Epithelial cell of prostate (primary cell): ENCODE measurements at places on chromosomes 4 and X.
A peak's percentile ranks its signal among the peaks of the same experiment; 100 is the strongest.

DNA sequence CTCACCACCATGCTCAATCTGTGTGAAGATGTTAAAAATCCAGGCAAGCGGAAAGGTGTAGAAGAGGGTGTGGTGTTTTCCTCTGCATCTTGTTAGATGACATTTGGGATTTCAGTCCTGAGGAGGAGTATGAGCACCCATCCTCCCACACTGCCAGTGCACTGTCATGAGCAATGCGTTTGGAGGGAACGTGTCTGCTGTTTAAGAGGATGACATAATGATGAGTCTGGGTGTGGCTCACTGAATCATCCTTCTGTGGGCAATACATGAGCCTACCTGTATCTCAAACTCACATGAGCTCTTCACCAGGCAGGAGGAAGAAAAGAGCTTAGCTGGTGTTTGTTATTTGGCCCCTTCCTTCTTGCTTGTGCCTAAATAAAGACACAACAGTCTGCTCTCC is 67.9 kb upstream of the ARX start:
- peak; percentile 46 for DNase-seq

DNA sequence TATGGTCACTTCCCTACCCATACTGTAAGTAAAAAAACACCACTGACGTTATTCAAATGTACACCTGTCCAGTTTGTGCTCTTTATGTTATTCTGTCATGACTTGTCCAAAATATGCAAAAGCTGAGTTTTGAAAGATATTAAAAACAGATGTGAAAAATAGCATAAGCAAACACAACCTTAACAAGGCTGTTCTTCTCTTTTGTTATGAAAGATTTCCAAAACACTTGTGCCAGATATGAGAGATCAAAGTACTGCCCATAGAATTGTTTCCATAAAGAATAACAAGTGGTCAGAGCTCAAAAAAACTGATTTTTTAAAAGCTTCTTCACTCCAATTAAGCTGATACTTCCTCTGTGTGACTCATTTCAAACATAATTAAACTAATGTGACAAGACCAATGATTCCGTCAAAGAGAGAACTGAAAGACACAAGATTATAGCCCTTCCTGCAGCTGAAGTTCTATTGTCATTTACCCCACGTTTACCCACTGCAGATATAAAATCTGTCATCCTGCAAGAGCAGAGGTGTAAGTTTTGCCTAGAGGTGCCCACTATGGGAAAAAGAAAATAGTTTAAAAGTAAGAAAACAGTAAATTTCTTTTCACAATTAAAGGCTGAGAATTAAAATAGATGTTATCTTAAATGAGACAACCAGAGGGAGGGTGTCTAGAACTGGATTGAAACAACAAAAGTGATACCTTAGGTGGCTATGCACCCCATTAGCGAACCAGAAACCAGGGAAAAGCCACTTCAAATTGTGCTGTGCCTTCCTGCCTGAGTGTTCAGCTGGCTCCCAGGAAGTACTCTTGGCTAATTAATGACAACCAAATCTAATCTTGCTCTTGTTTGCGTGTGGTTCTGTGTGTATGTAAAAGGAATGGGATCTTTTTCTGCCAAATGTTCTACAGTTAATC is 30.1 kb downstream of the RASSF6 start:
- DNase-seq: no peak

DNA sequence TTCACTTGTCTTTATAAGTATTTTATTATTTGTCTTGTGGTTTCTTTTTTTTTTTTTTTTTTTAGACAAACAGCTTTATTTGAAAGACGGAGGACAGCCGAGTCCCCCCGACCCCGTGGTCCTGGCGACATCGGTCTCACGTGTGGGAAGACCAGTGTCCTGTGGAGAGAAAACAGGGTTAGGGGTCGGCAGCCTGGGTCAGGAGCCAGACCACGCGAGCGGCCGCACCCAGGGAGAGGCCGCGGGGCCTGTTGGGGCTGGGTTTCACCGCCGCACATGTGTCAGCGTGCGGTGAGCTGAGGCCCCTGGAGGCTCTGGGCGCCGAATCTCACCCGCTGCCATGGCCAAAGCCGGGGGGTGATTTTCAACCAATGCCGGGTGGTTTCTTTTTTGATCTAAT is 17.8 kb upstream of the RAB33B start:
- DNase-seq: no peak

- DNase-seq: no peak
Measured at GRCh38 chr4:147735413-147736301, 3.8 kb downstream of the ARHGAP10 start.

DNA sequence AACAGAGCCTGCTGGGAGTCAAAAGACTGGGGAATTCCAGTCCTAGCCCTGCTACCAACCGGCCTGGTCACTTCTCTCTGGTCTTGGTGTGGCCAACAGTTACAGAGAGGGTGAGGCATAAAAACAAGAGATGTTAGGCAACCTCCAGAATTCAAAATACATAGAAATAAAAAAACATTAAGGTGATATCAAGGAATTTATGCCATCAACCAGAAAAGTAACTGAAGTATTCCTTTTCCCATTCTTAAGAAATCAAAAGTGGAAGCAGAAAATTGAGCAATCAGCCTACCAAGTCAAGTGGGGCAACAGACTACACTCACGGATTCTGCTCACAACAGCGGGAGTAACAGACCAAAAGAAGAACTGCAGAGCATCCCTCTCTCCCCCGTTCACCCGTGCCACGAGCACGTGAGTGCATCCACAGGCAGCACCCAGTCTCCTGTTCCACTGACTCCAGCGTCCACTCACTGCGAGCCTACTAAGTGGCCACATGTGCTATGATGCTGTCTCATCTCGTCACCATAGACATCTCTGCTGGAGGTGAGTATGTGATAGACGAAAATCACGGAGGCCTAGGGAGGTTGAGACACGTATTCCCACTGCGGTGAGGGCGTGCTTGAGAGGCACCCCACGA is 29.3 kb downstream of the AFAP1 start:
- DNase-seq: no peak

GRCh38 chrX:136666088-136666487 is 18.1 kb downstream of the CD40LG start:
- no peak for DNase-seq

DNA sequence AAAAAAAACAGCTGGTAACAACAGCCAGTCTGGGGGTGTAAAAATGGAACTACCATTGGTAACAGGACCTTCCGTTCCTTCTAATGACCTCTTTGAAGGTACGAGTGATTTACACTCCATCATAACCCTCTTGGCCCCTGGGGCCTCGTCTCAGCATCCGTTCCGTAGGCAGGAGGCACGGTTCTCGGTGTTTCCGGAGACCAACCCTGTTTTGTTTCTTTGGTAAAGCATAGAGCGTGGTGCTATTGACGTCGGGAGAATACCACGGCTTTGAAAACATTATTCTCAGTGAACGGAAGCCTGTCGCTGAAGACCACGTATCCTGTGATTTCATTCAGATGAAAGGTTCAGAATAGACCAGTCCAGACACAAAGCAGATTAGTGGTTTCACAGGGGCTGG is 198.9 kb downstream of the ASMT start:
- DNase-seq: no peak

DNA sequence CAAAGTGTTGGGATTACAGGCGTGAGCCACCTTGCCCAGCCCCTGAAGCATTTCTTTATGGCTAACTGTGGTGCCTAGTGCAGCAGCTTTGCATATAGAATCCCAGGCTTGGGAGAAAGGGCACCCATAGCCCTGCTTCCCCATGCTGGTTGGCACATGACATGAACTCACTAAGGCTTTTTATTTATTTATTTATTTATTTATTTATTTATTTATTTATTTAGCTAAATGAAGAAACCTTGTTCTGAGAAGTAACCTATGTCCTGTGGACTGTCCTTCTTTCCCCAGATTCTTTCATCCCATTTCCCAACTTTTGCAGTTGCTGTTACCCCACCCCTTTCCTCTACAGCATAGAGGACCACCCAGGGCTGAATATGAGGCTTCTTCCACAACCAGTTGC is 1.9 kb upstream of the GJB1 start:
- DNase-seq: no peak

GRCh38 chrX:109392895-109393294 is 89.0 kb downstream of the GUCY2F start:
- DNase-seq: no peak

DNA sequence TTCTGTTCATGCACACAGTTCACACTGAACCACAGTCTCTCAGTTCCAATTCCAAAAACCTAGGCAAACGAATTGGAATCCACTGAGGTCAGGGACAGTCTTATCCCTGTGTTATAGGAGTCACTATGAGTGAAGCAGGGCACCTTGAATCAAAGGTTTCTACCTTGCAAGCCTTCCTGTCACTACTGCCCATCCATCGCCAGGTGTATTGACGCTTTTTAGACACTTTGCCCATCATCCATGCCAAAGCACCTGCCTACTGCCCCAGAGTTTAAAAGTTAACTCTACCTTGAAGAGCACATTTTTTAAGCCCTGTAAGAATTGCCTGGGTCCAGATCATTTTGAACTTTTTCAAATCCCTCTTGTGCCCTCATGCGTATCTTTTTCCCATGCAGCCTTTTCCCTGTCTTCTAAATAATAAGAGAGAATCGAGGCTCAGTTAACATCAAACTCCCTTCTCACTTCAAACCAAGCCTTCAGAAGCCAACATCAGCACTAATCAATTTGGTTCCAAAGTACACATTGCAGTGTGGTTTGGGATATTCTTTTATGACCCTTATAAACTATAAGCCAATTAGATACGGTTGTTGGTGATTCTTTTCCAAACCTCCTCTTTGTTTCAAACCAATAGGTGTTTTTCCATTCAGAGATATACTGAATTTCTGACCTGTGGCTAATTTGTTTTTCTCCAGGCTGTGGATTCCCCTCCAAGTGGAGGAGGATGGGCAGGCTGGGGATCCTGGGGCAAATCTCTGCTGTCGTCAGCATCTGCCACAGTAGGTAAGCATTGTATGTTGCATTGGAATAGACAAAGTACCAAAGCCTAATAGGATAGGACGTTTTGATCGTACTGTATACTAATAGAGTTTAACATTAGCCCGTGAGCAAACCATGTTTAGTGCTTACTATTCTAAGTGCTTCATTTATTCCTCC is 23.7 kb downstream of the FAM114A1 start:
- DNase-seq: no peak

DNA sequence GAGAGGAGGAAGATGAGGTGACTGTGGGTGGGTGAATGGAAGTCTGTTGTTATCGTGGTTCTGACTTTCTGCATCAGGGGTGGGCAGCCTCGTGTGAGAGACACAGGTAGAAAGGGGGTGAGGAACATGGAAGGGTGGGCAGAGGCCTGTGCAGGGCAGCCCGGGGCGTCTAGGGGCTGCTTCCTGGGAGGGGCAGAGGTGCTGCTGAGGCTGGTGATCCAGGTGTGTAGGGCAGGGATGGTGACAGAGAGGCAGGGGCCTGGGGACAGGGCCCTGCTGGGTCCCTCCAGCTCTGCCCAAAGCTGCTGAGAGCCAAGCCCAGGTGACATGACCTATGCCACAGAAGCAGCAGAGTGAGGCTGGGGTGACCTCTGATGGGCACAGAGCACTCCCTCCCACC is 89.7 kb upstream of the C4orf50 start:
- no peak for DNase-seq

- DNase-seq: no peak
Measured at GRCh38 chrX:22320236-22320873, 47.6 kb downstream of the CBLL2 start.

GRCh38 chr4:113311047-113311446 is 261.6 kb downstream of the ANK2 start:
- DNase-seq: peak; percentile 93

- no peak for DNase-seq
Measured at GRCh38 chrX:623268-623598, 7.4 kb upstream of the SHOX start.

DNA sequence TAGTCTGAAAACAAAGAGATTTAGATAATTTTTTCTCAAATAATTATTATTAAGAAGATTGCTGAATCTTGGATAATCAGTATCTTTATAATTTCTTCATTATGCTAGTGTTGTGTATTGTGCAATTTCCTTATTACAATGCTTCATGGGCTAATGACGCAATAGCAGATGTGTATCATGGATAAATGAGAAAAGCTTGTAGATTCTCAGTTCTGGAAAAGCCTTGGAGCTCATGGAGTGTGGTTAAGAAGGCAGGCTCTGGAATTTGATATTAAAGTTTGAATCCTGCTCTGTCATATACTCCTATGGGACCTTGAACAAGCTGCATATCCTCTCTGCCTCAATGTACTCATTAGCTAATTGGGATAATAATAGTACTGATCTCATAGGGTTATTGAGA is 18.9 kb upstream of the CXCL8 start:
- DNase-seq: no peak

- DNase-seq: no peak
Measured at GRCh38 chr4:138975225-138975624, 40.4 kb upstream of the NOCT start.
